ENCODE measurements at places on chromosomes 3 and 15.
A peak's percentile ranks its signal among the peaks of the same experiment; 100 is the strongest.

DNA sequence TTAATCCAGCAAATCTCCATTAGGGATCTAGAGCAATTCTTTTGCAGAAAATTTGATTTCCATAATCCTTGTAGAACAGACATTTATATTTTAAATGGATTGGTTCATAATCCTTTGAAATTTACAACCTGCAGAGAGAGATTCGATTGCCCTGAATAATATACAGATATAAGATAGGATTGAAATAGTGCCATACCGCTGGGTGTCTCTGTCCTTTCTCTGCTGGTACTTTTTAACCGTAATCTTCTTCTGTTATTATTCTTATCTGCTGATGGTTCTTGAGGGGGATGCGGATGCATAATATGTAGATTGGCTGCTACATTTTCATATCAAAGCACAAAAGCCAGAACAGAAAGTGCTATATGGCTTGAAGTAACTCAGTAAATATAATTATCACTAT is 182.2 kb downstream of the CFAP20DC start:
- H3K27ac ChIP-seq, result no peak overlapping the region
- H3K4me1 ChIP-seq, result peaks cover 6% of the 10 kb centered on the region
- no peak overlapping the region for H3K4me3 ChIP-seq

GRCh38 chr3:34878488-34878887 is 760.8 kb upstream of the ARPP21 start:
- no peaks in the 10 kb centered on the region for H3K36me3 ChIP-seq
- no peaks in the 10 kb centered on the region for H3K4me1 ChIP-seq
- H3K27me3 ChIP-seq, result no peaks in the 10 kb centered on the region
- no peak for DNase-seq
- H3K27ac ChIP-seq, result no peak overlapping the region

DNA sequence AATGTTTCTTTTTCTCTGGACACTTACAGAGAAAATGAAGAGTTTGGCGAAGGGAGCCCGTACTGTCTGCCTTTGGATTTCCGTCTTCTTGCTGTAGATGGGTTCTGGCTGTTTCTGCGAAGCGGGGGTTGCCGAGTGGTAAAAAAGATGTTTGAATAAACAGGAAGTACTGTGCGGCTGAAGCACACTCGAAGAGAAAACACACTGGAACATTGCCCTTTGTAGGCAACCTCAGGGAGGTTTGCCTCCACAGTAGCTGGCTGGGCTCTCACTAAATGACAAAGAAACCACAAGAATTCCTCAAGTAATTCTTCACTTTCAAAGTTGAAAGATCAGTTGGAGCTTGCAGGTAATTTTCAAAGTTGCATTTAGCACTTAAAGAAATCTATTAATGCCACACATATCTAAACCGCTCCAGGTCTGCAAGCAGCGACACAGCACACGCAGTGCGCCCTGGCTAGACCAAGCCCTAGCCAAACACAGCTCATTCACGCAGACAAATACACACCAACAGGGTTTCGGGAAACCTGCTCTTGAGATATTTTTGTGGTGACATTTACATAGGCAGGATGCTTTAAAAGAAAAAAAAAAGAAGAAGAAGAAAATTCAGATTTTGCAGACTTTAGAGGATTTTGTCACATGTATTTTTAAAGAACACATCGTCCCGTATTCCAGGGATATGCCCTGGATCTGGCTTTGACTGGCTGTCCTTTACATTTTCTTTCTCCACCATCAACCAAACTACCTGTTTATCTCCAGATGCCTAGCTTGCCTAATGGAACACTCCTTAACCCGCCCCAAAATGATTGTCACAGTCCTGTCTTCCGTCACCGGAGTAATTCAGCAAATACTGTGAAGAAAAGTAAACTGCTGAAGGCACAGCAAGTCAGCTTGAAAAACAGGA is 452.8 kb downstream of the FOXP1 start:
- peak overlapping the region; percentile 67 for H3K4me3 ChIP-seq
- H3K4me1 ChIP-seq, result peaks cover 30% of the 10 kb centered on the region
- no peak for DNase-seq

DNA sequence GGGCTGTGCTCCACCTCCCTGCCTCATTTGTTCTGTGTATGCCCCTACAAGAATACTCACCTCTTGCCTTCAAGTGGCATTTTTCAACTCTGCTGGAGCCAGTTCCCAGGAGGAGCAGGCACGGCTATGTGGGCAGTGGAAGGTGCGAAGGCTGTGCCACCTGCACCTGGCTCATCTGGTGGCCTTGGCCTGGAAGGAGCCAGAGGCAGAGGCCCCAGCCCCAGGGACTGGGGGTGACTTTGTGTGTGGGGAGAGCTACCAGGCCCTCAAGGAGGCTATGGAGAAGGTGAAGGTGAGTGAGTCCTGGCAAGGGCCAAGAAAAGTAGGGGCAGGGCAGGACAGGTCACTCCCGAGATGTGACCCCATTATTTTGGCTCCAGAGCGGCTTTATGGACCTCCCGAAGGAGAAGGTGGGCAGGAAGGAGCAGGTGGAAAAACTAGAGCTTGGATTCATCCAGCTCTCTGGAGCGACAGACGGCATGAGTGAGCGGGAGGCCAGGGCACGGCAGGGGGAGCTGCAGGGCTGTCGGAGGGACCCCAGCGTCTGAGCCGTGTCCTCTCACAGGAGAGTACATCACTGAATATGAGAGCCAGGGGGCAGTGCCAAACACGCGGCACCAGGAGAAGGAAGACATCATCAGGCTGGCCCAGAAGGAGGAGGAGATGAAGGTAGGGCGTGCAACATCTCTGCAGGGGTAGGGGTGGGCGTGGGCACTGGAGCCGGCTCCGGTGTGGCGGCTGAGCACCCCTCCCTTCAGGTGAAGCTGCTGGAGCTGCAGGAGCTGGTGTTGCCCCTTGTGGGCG is 57.3 kb upstream of the UBE2Q2 start:
- H3K36me3 ChIP-seq, result no peaks in the 10 kb centered on the region
- no peaks in the 10 kb centered on the region for H3K4me1 ChIP-seq
- no peaks in the 10 kb centered on the region for H3K27me3 ChIP-seq

- H3K4me1 ChIP-seq, result no peaks in the 10 kb centered on the region
- DNase-seq, result no peak
- no peaks in the 10 kb centered on the region for H3K27me3 ChIP-seq
- H3K36me3 ChIP-seq, result peaks cover 6% of the 10 kb centered on the region
Measured at GRCh38 chr3:107110596-107111305, 266.5 kb upstream of the CCDC54 start.

DNA sequence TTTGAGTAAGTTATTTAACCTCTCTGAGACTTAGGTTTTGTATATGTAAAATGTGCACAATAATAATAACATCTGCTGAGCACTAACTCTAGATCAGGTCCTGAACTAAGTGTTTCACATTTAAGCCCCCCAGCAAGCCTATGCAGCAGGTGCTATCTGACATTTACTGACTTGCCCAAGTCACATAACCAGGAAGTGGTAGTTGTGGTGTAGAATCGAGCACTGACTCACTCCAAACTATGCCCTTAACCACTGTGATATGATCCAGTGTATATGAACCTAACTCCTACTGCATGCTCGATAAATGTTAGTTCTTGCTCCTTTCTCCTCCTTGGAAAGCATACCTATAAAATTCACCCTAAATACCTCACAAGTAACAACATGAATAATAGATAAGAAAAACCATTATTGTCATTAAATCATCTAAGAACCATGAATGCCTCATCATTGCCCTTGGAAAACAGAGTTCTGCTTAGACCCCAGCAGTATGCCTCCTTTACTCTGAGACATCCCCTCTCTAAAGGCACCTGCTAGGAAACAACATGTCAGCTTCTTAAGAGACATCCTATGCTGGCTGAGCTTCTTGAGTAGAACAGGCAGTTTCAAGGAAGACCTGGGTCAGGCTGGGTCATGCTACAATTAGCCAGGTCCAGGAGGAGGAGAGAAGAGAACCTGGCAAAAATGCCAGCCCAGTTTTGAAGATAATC is 3.0 kb upstream of the SHC4 start:
- H3K4me1 ChIP-seq, result no peaks in the 10 kb centered on the region
- H3K36me3 ChIP-seq, result no peaks in the 10 kb centered on the region
- peaks cover 10% of the 10 kb centered on the region for H3K27me3 ChIP-seq
- no peak for DNase-seq
- no peak overlapping the region for H3K27ac ChIP-seq
- no peak overlapping the region for H3K4me3 ChIP-seq

GRCh38 chr15:65819563-65819960 is 27.5 kb upstream of the DENND4A start:
- no peak overlapping the region for H3K4me3 ChIP-seq
- no peaks in the 10 kb centered on the region for H3K27me3 ChIP-seq
- H3K36me3 ChIP-seq, result no peaks in the 10 kb centered on the region
- DNase-seq, result no peak
- H3K27ac ChIP-seq, result no peak overlapping the region
- H3K4me1 ChIP-seq, result no peaks in the 10 kb centered on the region

- no peak overlapping the region for H3K27ac ChIP-seq
- H3K27me3 ChIP-seq, result no peaks in the 10 kb centered on the region
- no peak overlapping the region for H3K4me3 ChIP-seq
- no peak for DNase-seq
- H3K36me3 ChIP-seq, result no peaks in the 10 kb centered on the region
Measured at GRCh38 chr3:30358871-30359270, 247.5 kb upstream of the TGFBR2 start.

DNA sequence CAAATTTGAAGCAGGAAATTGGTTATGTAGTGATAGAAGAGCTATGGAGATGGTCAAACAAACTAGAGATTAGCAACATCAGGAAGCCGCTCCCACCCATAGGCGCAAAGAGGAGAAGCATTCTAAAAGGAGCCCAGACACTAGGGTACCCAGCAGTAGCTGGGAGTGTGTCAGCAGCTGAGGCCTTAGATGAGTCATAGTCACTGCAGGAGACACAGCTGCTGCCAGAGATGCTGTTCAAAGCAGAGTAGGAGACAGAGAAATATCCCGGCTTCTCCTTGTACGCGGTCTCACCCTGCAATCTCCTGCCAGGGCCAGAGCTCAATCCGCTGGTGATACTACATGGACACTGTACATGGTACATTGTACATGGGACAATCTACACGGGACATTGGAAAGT is 61.9 kb downstream of the VGLL3 start:
- H3K27ac ChIP-seq, result no peak overlapping the region
- no peaks in the 10 kb centered on the region for H3K27me3 ChIP-seq
- no peak overlapping the region for H3K4me3 ChIP-seq

- H3K4me1 ChIP-seq, result no peaks in the 10 kb centered on the region
- H3K4me3 ChIP-seq, result no peak overlapping the region
- no peak for DNase-seq
Measured at GRCh38 chr3:150483226-150483625, 63.1 kb downstream of the SERP1 start.

DNA sequence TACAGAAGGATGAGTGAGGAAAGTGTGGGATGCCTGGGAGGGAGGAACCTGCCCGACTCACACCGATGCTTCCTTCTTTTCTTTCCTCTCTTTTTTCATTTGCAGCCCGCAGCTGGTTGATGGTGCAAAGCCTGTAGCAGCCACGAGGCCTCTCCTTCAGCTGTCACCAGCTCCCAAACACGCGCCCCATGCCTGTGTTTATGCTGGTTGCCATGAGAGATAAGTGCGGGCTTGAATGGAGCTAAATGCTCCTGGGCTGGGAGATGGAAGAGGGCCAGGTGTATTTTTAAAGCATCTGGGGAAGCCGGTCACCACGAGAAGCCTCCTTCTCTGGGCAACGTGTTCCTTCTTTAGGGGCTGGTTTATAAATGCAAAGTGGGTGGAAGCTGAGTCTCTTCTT is 9.3 kb downstream of the COLQ start:
- no peak overlapping the region for H3K27ac ChIP-seq
- no peaks in the 10 kb centered on the region for H3K4me1 ChIP-seq
- no peak overlapping the region for H3K4me3 ChIP-seq
- no peaks in the 10 kb centered on the region for H3K27me3 ChIP-seq
- H3K36me3 ChIP-seq, result no peaks in the 10 kb centered on the region
- DNase-seq, result no peak

DNA sequence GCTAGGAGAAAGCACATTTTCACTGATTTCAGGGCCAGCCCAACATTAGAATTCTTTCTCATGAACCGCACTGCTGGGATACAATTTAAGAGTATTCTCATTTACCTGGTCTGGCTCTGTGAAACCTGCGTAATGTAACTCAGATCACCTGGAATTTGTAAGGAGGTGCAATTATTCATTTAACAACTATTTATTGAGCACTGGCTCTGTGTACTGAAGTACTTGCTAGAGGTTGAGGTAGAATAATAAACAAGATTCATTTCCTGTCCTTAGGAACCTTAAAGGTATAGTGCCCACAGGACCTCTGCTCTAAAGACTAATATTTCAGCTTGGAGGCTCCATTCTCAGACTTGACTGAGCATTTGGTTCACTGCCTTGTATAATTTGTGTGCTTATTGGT is 242.2 kb upstream of the ZPLD1 start:
- H3K4me3 ChIP-seq, result no peak overlapping the region
- no peak for DNase-seq
- H3K4me1 ChIP-seq, result no peaks in the 10 kb centered on the region
- no peak overlapping the region for H3K27ac ChIP-seq
- H3K36me3 ChIP-seq, result no peaks in the 10 kb centered on the region

DNA sequence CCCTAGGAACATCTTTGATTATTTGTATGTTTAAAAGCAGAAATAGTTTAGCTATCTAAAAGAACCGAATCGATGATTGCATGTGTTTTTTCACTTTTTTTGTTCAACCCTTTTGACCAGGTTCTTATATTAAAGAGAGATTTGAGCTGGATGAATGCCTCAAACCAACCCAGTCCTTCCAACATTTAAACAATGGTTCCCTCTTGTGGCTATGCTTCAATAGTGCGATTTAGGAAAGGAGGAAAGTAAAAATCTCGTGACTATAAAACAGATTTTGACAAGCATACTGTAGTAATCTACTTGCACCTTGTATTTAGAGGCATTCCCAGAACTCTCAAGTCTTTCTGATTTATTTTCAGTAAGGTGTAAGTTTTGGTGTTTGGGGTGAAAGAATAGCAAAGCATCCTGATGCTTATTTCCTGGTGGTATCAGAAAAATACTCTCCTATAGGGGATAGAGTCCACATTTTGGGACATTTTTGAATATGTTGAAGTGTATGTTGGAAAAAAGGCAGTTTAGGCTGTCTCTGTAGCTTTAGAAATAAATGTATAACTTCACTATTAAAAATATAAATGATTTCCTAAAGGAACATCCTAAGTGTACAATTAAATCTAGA is 159.6 kb upstream of the KCNH8 start:
- DNase-seq, result no peak
- H3K27me3 ChIP-seq, result no peaks in the 10 kb centered on the region
- no peaks in the 10 kb centered on the region for H3K36me3 ChIP-seq
- H3K4me3 ChIP-seq, result no peak overlapping the region

- no peak for DNase-seq
- H3K27me3 ChIP-seq, result no peaks in the 10 kb centered on the region
- H3K4me1 ChIP-seq, result no peaks in the 10 kb centered on the region
Measured at GRCh38 chr15:78207641-78208340, 26.6 kb downstream of the ACSBG1 start.

DNA sequence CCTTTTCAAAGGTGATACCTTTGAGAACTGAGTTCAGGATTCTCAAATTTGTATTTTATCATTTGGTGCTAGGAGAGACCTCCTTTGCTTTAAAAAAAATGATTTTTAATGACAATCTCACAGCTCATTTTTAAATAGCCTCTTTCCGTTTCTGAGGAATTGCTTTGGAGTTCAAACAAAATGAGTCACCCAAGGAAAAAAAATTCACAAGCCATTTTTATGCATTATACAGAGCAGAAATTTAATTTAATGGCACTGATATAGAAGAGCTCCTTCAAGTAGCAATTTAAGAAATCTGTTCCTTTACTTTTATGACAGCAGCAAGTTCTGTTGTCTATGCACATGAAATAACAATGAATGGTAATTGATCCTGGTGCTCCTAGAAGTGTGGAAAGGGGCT is 337.9 kb upstream of the KCNMB2 start:
- no peak overlapping the region for H3K27ac ChIP-seq
- no peaks in the 10 kb centered on the region for H3K36me3 ChIP-seq
- DNase-seq, result no peak
- H3K4me3 ChIP-seq, result no peak overlapping the region
- H3K4me1 ChIP-seq, result no peaks in the 10 kb centered on the region

Measured in H9 (cell line).